ENCODE measurements at places on chromosomes 3 and 15. TPM values are rescaled to one million over a fixed set of nuclear protein-coding genes. Genes with fewer than 3 reads are reported as not detected.
A peak's percentile ranks its signal among the peaks of the same experiment; 100 is the strongest.

GRCh38 chr3:47456984-47457383 lies 18.8 kb downstream of the SCAP start:
- H3K27me3 ChIP-seq, result no peaks in the 10 kb centered on the region
- peaks cover 3% of the 10 kb centered on the region for H3K36me3 ChIP-seq
- DNase-seq, result no peak
- no peaks in the 10 kb centered on the region for H3K4me1 ChIP-seq
- no peak overlapping the region for H3K27ac ChIP-seq

HRH1 gene
- total RNA-seq, result not detected

GRCh38 chr15:89776274-89777072 lies at the start of gene MESP2:
MESP2 (plus strand) TSS chr15:89776332; CDS start chr15:89776358, 26 bp downstream.
- peaks cover 8% of the 10 kb centered on the region for H3K4me1 ChIP-seq
- H3K36me3 ChIP-seq, result no peaks in the 10 kb centered on the region
- peaks cover 53% of the 10 kb centered on the region for H3K27me3 ChIP-seq
- no peak for DNase-seq
- no peak within 1 kb of the TSS for H3K27ac ChIP-seq
- H3K4me3 ChIP-seq, result peak within 1 kb of the TSS; percentile 27

GRCh38 chr3:71461749-71462483 lies 121.6 kb downstream of the FOXP1 start:
- peaks cover 28% of the 10 kb centered on the region for H3K4me1 ChIP-seq
- H3K27ac ChIP-seq, result no peak overlapping the region
- peaks cover 7% of the 10 kb centered on the region for H3K36me3 ChIP-seq
- no peak overlapping the region for H3K4me3 ChIP-seq

- H3K36me3 ChIP-seq, result no peaks in the 10 kb centered on the region
- H3K27ac ChIP-seq, result no peak overlapping the region
- H3K4me1 ChIP-seq, result no peaks in the 10 kb centered on the region
- H3K27me3 ChIP-seq, result peaks cover 27% of the 10 kb centered on the region
Measured at GRCh38 chr3:185659942-185660921, 74.1 kb downstream of the SENP2 start.

DNA sequence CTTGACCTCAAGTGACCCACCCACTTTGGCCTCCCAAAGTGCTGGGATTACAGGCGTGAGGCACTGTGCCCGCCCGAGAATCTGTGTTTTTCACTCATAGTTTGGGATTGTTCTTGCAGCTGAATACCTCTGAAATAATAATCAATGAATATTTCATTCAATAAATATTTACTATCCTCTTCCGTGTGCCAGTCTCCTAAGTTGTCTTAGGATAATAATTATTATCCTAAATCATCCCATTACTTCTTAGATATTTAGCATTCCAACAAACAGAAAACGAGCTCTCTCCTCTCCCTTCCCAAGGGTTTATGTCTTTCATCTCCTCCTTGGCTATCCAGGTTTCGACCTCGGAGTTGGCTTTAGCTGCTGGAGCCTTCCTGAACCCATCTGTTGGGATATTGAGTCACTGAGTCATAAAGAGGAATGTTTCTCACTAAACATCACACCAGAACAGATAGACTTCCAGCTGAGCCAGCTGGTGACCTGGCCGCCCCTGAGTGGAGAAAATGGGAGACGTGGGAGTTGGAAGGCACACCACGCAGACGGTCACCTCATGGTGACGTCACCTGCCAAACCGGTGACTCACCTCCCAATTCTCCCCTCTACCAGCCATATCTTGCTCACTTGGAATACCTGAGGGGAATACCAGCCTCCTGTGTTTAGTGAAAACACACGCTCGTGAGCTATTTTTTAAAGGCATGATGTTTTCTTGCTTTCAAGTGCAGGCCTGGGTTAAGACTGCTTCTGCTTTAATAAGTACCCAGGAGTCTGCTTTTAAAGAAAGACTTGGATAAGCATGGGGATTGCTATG lies 43.9 kb downstream of the BHLHE40 start:
- peaks cover 46% of the 10 kb centered on the region for H3K4me1 ChIP-seq
- no peak for DNase-seq
- H3K27ac ChIP-seq, result no peak overlapping the region

- no peak overlapping the region for H3K4me3 ChIP-seq
- H3K36me3 ChIP-seq, result no peaks in the 10 kb centered on the region
- no peaks in the 10 kb centered on the region for H3K4me1 ChIP-seq
- H3K27me3 ChIP-seq, result no peaks in the 10 kb centered on the region
Measured at GRCh38 chr3:131353986-131354385, 27.6 kb upstream of the NUDT16 start.

Measured in T-cell (primary cell).